Prostate gland (tissue), 2 donors: ENCODE measurements at places on chromosomes 3 and 15.

- DNase-seq: no peak
Observed at GRCh38 chr3:11300970-11301369, 28.8 kb downstream of the ATG7 start.

DNA sequence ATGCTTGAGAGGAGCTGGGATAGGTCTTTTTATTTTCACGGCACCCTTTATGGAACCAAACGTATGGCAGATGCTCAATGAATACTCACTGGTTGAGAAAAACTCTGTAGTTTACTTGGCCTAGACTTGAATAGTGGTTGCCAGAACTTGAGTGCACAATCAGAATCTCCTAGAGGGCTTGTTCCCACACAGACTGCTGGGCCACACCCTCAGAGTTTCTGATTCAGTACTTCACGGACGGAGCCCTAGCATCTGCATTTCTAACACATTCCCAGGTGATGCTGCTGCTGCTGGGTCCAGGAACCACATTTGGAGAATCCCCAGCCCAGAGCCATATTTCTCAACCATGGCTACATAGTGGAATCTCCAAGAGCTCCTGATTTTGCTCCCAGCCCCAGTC lies 24.6 kb downstream of the CA12 start:
- DNase-seq: no peak

DNA sequence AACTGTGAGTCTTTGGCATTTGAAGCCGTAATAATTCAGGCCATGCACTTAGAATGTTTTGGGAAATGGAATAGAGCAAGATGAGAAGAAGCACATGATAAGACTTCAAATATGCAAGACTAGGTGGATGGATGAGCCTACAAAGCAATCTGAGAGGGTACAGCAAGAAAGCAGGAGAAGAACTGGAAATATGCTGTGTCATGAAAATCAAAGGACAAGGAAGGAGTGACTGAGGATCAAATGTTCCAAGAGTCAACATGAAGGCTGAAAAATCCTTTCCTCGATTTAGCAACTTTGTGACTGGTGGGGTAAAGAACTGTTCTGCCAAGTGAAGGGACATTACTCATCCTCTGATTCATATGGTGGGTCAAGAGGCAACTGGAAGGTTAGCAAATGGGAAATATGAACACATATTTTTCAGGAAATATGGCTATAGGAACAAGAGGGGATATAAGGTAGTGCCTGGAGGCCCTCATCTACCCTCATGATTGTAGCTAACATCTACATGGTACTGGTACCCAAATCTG lies 803.7 kb upstream of the ARRDC4 start:
- DNase-seq: no peak

- no peak for DNase-seq
Observed at GRCh38 chr3:113660896-113661295, 35.5 kb downstream of the USF3 start.

DNA sequence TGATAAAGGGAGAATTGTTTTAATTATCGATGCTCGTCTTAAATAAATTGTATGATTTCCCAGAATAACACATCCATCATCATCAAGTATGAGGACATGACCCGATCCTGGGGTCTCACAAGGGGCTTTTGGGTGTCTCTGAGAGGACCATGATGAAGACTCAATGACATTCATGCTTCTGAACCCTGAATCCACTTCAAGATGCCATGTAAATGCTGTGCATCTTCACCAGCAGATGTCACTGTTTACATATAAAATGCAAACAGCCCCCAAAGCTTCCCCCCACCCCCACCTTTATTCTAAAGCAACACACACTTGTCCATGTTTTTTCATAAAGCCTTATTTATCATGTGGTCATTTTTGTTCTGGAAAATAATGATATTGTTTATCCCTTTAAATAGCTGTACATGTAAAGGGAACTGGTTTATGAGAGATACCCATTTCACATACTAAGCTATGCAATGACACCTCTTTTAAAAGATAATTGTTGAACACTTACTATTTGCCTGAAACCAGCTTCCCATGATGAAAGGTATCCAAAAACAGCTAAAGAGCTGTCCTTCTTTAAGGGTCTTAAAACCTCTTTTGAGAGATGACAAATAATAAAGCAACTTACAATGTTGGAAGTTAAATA lies 69.7 kb upstream of the UBE3A start:
- no peak for DNase-seq
